Ecto neural progenitor cell (in vitro differentiated cells): ENCODE measurements at places on chromosomes 2 and 18.
A peak's percentile ranks its signal among the peaks of the same experiment; 100 is the strongest.

GRCh38 chr2:233356546-233357308 lies 2.4 kb downstream of the DGKD start:
- no peak for DNase-seq

- DNase-seq, result no peak
Observed at GRCh38 chr2:45285771-45286390, 276.6 kb upstream of the SIX2 start.

DNA sequence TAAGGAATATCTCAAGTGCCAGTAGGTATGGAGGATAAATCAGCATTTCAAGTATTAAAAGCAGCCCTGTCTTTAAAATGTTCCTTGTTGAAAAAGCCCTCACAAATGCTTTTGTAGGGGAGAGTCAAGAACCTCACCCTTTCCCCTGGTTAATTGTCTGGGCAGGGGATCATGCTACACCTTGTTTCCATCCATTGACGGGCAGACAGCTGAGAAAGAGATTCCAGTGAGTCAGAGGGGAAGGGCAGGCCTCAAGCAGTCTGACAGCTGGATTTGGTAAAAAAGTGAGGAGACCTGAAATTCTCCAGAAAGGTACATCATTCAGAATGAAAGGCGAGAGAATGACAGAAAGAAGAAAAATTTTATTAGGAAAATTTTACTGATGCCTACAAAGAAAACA lies 203.2 kb upstream of the CYP26B1 start:
- no peak for DNase-seq

- no peak for DNase-seq
Observed at GRCh38 chr2:6946722-6947121, 29.5 kb downstream of the RNF144A start.

- DNase-seq, result no peak
Observed at GRCh38 chr2:231348704-231349373, 46.7 kb upstream of the B3GNT7 start.

- DNase-seq, result no peak
Observed at GRCh38 chr2:143828763-143829537, 691.0 kb downstream of the ZEB2 start.

- DNase-seq, result peak; percentile 61
Observed at GRCh38 chr2:113291191-113291590, 12.5 kb upstream of the PAX8 start.

DNA sequence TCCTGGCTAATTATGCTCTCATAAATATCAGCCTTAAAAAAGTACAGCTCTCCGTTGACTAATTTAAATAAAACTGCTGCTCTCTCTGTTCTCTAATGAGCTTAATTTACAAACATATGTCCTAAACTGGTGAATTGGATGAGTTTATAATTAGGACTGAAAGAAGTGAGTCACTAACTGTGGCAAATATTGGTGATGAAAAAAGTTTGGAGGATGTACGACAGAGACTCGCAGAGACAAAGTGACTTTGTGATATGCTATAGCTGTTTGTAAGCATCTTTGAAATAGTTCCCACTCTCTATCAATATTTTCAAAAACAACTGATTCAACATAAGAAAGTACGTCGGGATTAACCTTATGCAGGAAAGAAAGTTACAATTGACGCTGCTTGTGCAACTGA lies 138.9 kb upstream of the TMEFF2 start:
- no peak for DNase-seq

GRCh38 chr18:40673150-40673549 lies 1281.9 kb upstream of the PIK3C3 start:
- DNase-seq, result no peak

DNA sequence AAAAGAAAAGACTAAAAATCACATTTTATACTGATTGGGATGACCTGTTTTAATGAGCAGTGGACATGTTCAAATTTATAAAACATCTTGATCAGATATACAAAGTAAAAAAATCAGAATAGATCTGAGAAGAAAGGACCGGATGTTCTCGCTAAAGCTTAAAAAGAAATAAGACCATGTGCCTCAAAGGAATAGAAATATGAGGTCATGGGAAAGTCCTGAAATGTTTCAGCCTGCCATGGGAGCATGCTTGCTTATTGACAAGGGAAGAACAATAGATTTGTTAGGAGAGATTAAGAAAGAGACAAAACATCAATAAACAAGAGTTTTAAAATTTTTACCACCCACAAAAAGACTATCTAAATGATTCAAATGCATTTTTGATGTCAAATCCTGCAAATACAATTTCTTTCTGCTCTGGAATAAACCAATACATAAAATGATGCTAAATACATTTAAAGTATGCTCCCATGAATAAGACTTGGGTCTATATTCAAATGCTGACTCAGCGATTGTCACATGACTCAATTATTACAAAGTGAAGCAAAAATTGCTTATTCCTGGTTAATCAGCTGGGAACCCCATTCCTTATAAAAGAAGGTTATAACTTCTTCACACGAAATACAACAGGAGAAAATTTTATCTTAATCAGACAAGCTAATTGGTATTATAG lies 633.9 kb upstream of the PKDCC start:
- DNase-seq, result no peak

DNA sequence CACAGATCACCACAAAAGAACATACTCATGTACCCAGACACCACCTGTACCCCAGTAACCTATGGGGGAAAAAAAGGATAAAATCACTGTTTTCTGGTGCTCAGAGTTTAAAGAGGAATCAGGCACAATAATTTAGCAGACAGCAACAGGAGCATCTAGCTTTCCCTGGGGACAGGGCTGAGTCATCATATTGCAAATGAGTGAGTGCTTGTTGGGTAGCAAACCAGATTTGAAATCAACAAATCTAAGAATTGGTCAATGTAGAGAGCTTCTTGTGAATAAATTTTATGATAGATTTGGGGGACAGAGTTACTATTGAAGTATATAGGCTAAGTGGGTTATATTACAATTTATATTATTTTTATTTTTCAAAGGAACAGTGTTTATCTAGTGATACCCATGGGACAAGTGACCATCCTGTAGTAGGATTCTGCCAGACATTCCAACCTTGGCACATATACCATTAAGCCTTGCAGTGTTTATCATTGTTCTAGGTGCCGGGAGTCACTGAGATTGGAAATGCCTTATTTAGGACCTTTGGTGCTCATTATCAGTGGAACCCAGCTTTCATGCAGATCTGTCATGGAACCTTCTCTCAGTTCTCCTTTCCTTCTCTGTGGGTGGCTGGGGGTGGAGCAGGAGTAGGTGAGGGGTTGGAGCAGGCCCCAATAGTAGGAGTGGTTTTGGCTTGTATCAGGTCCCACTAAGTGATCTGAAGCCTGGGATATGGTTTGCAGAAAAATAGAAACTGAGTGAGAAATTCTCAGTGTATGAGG lies 117.2 kb downstream of the CERS6 start:
- DNase-seq, result no peak

GRCh38 chr2:39779341-39779851 lies 338 bp upstream of the THUMPD2 start:
- no peak for DNase-seq

GRCh38 chr2:1226766-1227165 lies 186.5 kb upstream of the TPO start:
- no peak for DNase-seq

DNA sequence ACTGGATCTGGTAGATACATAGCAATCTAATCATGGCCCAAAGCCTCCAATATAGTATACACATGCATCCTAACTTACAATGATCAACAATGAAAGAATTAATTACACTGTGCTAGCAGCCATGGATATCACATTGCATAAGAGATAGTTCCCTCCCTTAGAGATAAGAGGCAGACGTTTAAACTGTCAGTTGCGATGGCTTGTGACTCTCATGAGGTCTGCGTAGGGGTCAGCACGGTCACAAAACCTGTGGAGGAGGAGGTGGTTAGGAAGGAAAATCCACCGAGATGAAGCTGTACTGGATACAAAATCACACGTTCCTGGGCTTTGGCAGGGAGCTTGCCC lies 800 bp upstream of the RALB start:
- no peak for DNase-seq

DNA sequence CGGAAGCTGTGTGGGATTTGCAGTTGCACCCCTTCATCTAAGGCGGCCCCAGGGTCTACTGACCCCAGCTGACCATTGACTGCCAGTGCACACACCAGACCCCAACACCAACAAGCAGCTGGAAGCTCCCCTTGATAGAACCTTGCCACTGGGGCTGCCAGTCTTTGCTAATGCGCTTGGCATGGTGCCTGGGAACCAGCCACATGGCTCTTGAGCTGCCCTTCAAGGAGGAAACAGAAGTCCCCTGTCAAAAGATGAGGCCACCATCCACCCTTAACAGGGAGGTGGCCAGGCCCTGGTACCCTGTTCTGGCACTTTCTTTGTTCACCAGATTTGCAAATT lies 8.6 kb downstream of the ALPI start:
- no peak for DNase-seq

DNA sequence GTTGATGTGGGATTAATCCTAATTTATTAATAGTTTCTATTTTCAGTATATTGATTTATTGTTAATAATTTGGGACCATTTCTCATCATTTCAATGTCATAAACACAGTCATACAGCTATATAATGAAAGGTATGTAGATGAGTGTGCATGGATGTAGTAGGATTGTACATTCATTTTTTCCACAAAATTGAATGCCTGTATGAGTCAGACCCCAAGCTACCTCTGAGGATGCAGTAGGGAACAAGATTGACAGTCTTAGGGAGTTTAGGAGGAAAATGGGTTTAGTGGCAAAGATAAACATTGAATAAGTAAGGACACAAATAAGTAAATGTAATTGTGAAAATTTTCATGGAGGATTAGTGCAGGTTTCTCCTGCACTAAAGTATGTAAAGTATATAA lies 14.1 kb upstream of the TMEFF2 start:
- no peak for DNase-seq

- no peak for DNase-seq
Observed at GRCh38 chr2:122023059-122023864, 267.8 kb downstream of the TSN start.

GRCh38 chr18:10522574-10522973 lies 3.3 kb upstream of the NAPG start:
- no peak for DNase-seq

- DNase-seq, result peak; percentile 74
Observed at GRCh38 chr2:60553495-60554073, at the start of gene BCL11A. TSS of gene BCL11A (minus strand) at chr2:60553654. CDS start at chr2:60553270, 384 bp downstream.

DNA sequence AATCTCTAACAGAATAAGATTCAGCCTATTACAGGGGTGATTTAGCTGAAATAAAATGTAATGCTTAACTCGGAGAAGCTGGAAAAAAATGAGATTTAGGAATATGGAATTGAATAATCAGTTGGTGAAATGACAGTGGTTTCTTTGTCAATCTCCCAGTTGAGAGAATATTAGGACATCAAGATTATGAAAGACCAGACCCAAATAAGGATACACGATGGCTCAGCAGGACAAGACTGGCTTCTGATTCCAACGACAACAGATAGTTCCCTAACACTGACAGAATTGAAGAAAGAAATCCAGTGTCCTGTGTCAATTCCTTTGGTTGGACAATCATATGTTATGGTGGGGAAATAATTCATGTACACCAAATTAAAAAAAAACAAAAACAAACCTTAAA lies 55.8 kb downstream of the HRH4 start:
- DNase-seq, result no peak

DNA sequence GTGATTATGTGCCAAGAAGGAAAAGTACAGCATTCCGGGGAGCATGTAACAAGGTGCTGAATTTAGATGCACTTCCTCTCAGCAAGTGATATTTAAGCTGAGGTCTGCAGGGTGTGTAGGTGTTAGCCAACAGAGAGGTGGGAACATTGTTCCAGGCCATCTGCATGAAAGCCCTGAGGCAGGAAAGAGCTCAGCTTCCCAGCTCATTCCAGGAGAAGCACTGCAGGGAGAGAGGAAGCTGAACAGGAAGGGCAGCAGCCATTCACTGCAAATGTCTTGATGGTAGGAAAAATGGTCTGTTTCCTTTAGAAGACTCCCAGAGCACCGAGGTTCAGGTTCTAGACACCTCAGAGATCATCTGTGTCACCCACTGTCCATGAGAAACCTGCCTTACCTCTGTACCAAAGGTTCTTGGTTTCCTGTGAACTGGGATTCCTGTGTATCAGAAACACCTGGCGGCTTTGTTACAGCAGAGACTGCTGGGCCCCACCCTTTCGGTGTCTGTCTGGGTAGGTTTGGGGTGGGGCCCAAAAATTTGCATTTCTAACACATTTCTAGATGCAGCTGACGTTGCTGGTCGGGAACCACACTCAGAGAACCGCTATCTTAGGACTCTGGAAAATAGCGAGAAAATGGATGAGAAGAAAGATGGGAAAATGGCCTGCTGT lies 84.0 kb downstream of the RTN4 start:
- no peak for DNase-seq

GRCh38 chr2:177148477-177149154 lies 64.0 kb upstream of the HNRNPA3 start:
- DNase-seq, result peak; percentile 87

GRCh38 chr2:178994264-178994663 lies 55.7 kb downstream of the CCDC141 start:
- no peak for DNase-seq

DNA sequence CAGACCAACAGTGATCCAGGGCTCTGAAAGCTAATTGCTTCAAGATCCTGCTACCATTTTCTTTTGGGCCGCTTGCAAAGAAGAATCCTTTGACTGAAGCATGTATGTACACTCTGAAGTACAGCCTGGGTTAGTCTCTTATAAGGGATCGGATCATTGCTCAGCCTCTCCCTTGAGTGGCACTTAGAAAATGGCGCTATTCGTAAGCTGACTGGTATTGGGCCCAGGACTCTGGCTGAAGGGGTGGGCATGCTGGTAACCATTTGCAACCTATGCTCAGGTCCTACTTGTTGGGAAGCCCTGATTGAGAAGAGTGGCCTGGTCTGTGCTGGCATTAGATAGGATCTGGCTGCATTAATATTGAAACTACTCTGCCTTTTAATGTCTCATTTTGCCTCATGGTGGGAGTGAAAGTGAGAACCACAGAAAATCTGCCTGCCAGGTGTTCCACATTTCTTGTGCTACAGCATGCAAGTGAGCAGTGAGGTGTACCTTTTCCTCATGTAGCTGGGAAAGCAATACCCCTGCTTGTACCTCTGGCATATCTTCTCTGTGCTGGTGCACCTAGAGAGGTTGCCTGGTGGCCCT lies 661 bp upstream of the MGAT5 start:
- DNase-seq, result no peak

GRCh38 chr2:117980783-117981676 lies 32.8 kb downstream of the CCDC93 start:
- no peak for DNase-seq

- DNase-seq, result no peak
Observed at GRCh38 chr2:105179469-105180372, 61.8 kb upstream of the GPR45 start.

GRCh38 chr2:227228061-227228667 lies 63.7 kb downstream of the COL4A3 start:
- no peak for DNase-seq
